ENCODE measurements at places on chromosomes 12 and 14.

DNA sequence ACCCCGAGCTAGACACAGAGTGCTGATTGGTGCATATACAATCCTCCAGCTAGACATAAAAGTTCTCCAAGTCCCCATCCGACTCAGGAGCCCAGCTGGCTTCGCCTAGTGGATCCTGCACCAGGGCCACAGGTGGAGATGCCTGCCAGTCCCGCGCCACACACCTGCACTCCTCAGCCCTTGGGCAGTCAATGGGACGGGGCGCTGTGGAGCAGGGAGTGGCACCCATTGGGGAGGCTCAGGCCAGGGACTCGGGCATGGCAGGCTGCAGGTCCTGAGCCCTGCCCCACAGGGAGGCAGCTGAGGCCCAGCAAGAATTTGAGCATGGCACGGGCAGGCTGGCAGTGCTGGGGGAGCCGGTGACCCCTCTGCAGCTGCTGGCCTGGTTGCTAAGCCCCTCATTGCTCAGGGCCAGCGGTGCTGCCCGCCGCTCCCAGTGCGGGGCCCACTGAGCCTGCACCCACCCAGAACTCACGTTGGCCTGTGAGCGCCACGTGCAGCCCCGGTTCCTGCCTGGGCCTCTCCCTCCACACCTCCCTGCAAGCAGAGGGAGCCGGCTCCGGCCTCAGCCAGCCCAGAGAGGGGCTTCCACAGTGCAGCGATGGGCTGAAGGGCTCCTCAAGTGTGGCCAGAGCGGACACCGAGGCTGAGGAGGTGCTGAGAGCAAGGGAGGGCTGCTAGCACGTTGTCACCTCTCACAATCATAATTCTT, 136.7 kb downstream of the PAWR start:
- no peak for DNase-seq

DNA sequence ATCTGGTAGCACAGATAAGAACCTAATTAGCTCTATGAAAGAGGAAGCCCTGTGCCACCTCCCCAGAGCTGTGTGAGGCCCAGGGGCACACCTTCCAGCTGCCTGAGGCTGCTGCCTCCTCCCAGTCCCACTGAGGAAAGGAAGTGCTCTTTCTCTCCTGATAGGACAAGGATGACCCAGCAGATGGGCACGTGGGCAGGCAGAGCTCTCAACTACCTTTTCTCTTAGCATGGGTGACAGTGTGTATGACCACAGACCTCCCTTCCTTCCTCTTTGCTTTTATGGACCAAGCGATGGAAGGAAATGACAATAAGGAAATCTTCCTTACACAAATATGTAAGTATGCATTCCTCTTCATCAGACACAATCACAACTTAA, 127.6 kb upstream of the AMIGO2 start:
- DNase-seq: no peak

DNA sequence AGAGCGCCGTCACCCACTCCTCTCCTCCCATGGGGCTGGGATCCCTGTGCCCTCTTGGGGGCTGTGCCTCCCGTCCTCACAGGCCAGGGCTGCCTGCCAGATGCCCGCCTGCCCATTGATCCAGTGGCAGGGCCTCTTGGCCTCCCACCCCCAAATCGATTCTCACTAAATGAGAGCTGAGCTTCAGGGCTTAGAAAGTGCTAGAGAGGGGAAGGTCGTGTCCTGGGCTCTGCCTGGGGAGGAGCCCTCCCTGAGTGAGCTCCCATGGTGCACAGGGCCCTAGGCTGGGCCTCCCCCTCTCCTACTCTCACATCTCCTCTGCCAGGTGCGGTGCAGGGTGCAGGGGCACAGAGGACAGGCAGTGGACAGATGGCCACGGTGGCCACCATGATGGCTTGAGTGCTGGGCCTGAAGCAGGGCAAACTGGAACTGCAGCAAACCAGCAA, 9.2 kb downstream of the BEGAIN start:
- no peak for DNase-seq

GRCh38 chr12:109673379-109673778, 40.2 kb upstream of the FAM222A start:
- DNase-seq: no peak

- no peak for DNase-seq
These were observed 140.3 kb upstream of the NUDT4 start for GRCh38 chr12:93237235-93237915.

DNA sequence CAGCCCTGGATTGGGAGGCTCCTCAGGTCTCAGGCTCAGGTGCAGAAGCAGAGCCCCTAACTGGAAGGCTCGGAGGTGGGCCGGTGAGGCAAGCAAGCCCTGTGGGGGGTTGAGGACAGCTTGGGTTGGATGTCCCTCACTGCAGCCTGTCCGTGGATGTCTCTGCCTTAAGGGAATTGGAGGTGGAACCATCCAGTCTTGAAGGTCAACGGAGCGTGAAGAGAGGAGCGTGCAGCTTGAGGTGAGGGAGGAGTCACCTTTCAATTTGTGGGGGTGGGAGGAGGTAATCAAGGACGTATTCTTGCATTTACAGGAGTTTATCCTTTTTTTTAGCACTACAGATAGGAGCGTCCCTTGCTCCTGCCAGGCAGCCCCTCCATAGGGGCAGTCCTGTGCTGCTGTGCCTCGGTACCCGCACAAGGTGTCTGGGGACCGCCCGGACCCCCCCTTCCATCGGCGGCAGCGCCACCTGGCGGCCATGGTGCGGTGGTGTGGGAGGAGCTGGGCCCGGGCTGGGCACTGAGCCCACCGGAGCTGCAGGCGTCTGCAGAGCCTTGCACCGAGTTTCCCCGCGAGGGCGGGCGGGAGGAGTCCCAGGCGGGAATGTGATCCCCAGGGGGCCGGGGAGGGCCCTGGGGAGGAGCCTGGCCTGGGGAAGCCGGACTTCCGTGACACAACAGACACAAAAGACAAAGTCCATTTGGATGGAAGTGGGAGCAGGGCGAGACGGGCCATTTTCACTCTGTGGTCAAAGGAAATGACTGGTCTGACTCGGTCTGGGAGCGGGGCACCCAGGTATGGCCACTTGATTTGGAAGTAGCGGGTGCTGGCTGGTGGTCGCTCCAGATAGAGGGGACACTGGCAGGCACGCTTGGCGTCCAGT, 864 bp downstream of the DNAJC22 start:
- DNase-seq: no peak

- no peak for DNase-seq
These were observed 620 bp downstream of the YBX3 start for GRCh38 chr12:10722502-10722904.

DNA sequence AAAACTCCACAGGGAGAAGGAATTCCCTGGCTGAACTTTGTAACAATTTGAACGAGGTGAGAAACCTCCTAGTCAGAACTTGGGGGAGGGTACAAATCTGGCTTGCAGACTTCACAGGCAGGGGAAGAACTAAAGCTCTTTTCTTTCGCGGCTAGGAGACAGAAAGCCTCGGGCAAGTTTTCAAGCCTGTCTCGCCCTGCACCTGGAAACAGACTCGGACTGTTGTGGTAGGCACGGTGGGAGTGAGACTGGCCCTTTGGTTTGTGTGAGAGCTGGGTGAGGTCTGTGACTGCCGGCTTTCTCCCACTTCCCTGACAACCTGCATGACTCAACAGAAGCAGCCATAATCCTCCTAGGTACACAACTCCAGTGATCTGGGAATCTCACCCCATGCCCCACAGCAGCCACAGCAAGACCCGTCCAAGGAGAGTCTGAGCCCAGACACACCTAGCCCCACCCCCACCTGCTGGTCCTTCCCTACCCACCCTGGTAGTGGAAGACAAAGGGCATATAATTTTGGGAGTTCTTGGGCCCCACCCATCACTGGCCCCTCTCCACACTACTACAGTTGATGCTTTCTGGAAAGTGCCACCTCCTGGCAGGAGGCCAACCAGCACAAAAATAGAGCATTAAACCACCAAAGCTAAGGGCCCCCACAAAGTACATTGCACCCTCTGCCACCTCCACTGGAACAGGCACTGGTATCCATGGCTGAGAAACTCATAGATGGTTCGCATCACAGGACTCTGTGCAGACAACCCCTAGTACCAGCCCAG, 102.7 kb upstream of the ST8SIA1 start:
- DNase-seq: no peak

DNA sequence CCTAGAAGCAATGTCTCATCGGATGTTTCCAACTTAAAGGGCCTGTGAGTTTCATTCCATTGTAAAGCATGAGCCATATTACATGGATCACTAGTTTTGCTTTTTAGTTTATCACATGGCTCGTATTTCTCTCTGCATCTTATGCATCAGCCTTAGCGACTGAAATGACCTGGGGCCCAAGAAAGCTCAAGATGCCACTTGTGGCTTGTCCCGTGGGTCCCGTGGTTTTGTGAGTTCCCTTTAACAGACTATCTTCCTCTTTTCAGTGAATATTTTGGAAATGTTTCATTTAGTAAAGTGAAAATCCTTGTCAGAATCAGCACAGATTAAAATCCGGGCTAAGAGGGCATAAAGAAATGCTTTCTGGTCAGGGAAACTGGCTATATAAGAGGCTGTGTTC, 86.2 kb upstream of the PPM1H start:
- DNase-seq: no peak

- peak; percentile 29 for DNase-seq
These were observed 196.1 kb downstream of the ALG10 start for GRCh38 chr12:34218193-34219045.

GRCh38 chr14:60945984-60946383, 34.9 kb downstream of the TRMT5 start:
- DNase-seq: no peak

DNA sequence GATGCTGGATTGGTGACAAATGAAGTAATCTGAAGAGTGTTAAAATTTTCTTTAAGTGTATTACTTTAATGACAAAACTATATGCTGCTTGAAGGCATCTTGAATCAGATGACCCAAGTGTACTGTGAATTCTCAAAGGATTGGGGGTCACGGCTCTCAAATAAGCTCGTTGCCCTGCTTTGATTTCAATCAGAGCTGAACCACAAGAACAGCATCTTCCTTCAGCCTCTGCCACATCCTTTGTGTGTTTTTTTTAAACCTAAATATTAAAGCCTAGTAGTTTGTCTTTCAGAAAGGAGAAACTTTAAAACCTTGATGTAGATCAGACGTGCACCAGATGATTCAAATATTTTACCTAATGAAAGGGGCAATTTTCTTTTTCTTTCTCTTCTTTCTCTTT, 11.7 kb downstream of the ELK3 start:
- DNase-seq: no peak

- no peak for DNase-seq
These were observed 342.9 kb downstream of the PAWR start for GRCh38 chr12:79347866-79348265.

GRCh38 chr12:125131958-125132357, 66.7 kb downstream of the AACS start:
- no peak for DNase-seq

DNA sequence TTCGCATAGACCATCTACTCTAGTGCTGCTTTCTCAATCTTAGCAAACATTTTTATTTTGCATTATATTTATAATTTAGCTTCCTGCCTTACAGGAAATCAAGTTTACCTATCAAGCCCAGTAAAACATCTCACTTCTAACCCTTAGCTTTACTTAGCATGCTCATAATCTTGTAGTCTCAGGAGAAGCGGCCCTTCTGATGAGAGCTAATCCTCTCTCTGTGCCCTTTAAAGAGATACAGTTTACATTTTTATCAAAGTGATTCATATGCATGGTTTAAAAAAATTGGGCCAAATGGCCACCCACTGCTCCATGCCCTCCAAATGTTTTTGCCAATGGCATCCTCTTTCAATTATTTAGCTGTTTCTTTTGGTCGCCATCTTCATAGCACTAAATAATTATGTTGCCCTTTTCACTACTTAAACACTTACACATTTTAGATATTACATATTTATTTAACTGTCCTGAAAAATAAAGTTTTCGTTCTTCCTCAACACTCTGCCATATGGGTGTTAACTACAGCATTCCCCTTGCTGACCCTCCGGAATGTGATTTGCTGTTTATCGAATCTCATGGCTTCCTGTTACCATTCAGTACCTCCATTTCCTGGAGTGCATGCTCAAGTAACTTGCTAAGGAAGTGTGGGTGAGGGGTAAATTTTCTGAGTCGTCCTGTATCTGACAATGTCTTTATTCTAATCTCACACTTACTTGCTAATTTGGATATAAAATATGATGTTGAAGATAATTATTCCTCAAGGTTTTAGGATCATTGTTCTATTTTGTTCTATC, 29.3 kb downstream of the YLPM1 start:
- DNase-seq: no peak

GRCh38 chr12:76043377-76043776, 11.8 kb upstream of the PHLDA1 start:
- no peak for DNase-seq

- DNase-seq: no peak
These were observed 22.9 kb upstream of the AKAP5 start for GRCh38 chr14:64442300-64442988.

- DNase-seq: no peak
These were observed 1186.0 kb upstream of the SEL1L start for GRCh38 chr14:82719617-82720016.

- no peak for DNase-seq
These were observed 94.2 kb downstream of the HEATR5A start for GRCh38 chr14:31326111-31326510.
